CD8-positive, alpha-beta T cell (primary cell): ENCODE measurements at places on chromosomes 11 and 22.

GRCh38 chr11:74269161-74269811, 42.2 kb downstream of the P4HA3 start:
- peak; percentile 48 for DNase-seq

- no peak for DNase-seq
These were observed 29.8 kb upstream of the ABTB2 start for GRCh38 chr11:34387653-34388052.

DNA sequence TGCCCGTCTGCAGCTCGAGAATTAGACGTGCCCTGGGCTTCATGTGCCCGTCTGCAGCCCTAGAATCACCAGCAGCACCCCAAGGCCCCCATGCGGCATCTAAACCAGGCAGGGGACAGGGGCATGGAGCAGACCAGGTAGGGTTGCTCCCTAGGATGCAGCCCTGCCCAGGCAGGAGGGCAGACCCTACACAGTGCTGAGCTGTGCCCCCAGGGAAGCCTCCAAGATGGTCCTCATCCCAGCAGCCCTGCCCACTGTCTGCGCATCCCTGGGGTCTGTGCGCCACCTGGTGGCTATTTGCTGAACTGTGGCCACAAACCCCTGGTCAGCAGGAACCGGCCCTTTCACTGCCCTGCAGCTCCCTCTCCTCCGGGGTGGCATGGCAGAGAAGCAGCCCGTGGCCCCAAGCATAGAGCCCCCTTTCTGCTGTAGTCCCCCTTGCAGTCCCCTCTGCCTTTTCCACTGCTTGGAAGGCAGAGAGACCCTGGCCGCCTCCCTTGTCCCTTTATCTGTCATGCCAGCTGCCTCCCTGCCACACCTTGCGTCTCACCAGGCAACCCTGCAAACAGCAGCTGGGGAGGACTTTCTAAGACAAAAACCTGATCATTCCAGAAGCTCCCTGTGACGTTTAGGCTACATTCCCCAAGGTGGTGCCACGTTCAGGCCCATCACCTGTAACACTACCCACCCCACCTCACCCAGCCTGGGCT, 86.6 kb downstream of the KCNQ1 start:
- peak; percentile 66 for DNase-seq

DNA sequence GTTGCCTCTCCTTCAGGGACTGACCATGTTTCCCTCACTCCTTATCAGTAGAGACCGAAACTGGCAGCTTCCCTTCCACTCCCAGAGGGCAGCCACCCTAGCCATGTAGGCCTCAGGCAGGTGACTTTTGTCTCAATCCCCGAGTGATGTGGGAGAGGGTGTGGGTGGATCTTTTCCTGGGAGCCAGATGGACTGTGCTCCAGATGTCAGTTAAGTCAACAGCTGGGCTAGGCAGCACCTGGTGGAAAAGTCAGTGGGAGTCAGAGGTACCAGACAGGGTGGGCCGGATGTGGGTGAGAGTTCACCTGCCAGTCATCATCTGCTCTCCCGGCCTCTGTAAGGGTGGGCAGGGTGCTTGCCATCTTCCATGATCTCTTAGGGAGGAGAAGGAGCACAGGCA, 1.9 kb downstream of the BANF1 start:
- DNase-seq, result no peak

DNA sequence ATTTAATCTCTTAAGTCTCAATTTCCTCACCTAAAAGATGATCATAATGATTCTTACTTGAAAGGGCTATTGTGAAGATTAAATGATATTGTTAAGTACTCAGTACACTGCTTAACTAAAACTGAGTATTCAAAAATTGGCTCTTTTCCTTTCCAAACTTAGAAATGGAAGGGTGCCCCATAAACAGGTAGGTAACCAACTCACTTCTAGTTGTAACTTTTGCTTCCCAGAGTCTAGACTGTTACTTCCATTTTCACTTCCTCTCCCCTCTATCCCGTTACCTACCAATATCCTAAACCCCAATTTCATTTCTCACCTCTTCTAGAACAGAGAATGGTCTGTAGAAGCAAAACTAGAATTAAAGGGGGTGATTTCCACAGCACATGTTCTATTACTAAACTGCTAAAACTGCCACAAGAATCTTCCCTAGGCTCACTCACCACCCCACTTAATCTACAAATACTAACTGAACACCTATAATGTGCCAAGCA, 50.0 kb downstream of the RRAS2 start:
- no peak for DNase-seq

DNA sequence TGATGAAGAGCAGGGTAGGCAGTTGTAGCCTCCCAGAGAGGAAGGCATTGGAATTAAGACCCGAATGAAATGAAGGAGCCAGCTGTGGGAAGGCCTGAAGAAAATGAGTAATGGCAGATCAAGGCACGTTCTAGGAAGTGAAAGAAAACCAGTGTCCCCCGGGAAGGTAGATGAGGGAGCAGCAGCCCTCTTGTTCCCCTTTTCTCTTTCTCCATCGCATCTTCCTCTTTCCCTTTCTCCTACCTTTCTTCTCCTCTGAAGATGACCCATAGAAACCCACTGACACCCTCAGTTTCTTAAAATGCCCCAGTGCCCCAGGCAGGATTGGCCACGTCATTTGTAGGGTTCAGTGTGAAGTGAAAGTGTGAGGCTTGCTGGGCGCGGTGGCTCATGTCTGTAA, 172.6 kb upstream of the SEZ6L start:
- DNase-seq, result no peak

DNA sequence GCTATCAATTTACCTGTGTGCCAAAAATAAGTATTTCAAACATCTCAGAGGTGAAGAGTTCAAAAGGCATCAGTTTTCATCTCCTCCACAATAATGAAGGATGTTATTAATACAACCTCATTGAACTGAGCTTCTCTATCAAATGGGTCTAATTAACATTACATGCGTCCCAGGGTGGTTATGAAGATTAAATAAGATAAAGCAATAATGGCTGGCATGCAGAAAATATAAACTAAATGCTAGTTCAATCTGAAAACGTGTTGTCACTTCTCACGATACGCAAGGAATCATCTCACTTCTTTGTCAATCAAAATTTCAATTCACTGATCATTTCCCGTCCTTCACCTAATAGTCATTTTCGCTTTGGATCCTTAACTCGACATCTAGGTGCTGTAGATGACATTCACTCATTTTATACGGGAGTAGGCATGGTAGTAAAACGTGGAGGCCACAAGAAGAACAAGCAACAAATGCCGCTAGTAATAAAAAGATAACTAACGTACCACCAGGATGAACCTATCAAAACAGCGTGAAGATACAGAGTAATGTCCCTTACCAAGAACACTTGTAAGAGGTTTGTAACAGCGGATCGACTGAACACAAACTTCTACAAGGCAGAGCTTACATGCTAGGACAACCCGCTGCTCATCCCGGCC, 918 bp downstream of the CHORDC1 start:
- DNase-seq, result no peak

DNA sequence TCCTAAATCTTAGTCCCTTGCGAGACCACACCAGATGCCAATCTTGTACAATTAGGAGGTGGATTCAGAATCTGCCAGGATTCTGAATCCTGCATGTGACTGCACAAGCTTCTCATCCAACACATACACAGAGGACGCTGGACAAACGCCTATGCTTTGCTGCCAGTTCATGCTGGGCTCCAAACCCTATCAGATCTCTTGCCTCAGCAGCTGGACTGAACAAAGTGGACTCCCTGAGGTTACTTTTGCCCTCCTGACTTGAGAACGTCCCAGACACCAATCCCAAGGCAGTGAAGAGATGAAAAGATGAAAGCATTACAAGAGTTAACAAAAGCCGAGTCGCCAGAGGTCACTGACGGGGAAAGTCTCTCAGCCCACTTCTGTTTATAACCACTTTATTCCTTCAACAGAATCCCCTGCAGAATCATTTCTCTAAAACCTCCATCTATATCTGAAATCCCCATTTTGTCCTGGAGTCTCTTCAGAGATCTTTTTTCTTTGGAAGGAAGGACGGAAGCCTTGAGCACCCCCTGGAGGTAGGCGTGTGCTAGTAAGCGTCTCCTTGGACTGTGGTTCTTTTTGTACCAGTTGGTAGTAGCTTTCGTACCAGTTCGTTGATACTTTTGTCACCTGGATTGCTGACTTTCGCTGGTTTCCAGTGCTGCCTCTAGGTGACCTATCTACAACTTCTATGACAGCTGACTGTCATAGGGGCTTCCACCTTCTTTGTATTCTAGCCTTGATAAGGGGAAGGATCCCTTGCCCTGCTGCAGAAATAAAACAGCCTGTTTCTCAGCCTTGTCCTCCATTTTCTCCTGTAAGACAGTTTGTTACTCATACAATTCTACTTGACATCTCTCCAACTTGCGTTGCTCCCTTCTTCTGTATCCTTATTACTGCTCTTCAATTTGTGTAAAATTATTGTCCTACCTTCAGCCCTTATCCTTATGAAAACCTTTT, 26.1 kb upstream of the EED start:
- DNase-seq, result peak; percentile 66

- no peak for DNase-seq
These were observed 121.5 kb downstream of the APIP start for GRCh38 chr11:34794696-34795095.

- no peak for DNase-seq
These were observed 21.5 kb upstream of the NRIP3 start for GRCh38 chr11:9025101-9025850.

GRCh38 chr11:125778728-125779127, at the start of gene PATE2:
Gene PATE2 (minus strand): TSS chr11:125778828. CDS start chr11:125778773, 55 bp downstream.
- no peak for DNase-seq

- peak; percentile 40 for DNase-seq
These were observed 45.7 kb upstream of the TSPAN18 start for GRCh38 chr11:44680982-44681597.

- no peak for DNase-seq
These were observed 55.3 kb downstream of the NFAM1 start for GRCh38 chr22:42376711-42377554.

- peak; percentile 66 for DNase-seq
These were observed at the start of gene PARVG for GRCh38 chr22:44180706-44181032. Gene PARVG (plus strand): TSS chr22:44180925. CDS start chr22:44183330, 2,405 bp downstream.

DNA sequence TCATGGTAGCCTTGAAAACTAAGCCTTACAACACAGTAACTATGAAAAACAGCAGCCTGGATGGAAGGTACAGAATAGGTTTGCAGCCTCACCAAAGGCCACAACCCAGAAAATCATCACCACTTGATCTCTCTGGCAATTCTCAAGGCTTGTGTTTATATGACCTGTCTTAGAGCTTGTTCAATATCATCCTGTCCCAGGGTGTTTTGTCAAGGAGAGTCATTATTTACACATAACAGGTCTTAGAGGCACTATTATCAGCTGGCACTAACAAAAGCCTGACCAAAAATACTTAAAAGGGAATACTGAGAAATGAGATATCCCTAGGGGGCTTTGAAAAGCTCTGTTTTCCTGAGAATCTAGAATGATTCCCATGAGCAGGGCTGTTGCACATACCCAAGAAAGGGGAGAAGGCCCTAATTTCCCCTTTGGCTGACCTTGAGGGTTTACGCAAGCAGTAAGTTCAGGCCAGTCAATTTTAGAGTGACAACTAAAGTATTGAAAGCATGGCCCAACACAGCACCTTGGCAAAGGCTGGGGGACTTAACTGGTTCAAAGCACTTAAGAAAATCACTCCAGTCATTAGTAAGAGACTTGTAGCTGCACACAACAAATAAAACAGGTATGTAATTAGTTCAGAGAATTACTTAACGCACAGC, 7.9 kb downstream of the SC5D start:
- no peak for DNase-seq

- DNase-seq, result peak; percentile 33
These were observed 207.5 kb downstream of the ETS1 start for GRCh38 chr11:128379587-128380580.

DNA sequence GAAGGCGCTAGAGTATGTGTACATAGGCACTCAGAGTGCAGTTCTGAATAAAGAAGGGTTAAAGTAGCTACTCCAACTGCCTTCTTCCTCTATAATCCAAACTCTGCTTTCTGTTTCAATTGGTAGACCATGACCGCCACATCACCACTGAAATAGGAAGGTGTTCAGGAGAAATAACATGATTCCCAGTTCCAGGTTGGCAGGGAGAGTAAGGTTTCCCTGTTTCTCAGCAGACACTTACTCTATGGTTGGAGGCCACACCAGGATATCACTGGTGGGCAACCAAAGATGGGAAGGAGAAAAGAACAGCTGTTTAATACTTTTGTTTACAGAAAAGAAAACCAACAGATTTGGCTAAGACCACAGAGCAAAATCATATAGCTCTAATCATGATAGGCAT, 37.9 kb downstream of the PAK1 start:
- DNase-seq, result no peak

- DNase-seq, result no peak
These were observed 10.5 kb downstream of the PIWIL3 start for GRCh38 chr22:24763872-24764485.

- DNase-seq, result no peak
These were observed 22.4 kb upstream of the CRTAM start for GRCh38 chr11:122815900-122816299.

DNA sequence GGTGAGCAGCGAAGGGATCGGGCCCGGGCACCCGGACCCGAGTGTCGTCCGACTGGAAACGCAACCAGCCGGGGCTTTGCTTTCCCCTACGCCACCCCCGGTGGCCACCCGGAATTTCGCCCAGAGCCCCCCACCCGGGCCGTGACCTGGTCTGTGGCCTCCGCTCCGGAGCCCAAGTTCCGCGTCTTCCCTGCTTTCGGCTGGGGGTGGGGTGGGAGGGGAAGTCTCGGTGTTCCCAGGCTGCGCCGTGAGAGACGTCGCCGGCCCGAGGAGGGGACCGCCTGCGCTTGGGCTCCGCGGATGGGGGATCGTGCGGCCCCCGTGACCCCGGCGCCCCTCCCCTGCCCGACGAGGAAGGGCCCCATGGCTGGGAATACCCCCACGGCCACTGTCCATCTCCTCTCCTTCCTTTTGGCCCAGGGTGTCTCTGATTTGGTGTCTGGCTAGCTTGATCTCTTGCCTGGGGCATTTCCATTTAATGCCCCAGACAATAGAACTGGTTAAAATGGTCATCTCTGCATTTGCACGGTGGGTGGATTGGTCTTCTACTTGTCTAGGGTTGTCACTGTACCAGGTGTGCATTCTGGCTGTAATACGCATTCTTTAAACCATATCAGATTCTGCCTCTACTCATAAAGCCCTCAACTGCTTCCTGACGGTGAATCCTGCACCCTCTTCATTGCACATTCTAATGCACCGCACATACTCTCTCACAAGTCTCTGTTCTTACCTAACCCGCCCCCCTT, 789 bp downstream of the SIK2 start:
- DNase-seq, result no peak

GRCh38 chr11:108620958-108621772, 27.6 kb upstream of the EXPH5 start:
- no peak for DNase-seq

DNA sequence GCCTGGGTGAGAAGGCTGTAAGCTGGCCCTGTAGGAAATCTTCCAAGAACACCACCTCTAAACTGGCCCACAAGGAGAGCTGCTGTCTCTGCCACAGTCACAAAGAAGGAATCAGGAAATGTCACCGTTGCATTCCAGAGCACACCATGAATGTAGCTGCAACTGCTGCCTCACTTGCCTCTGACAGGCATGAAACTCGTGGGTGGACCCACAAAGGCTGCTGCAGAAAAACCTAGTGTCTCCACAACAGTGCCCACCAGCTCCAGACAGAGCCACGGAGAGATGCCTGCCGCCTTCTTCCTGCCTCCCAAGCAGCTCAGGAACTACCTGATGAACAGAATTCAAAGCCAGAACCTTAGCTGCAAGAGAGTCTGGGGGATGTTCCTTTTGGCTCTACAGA, 10.5 kb downstream of the DNAJB13 start:
- DNase-seq, result no peak
